ENCODE measurements at places on chromosomes 11 and 22.

- DNase-seq, result peak; percentile 58
Observed at GRCh38 chr22:46614025-46614931, 5.9 kb upstream of the GRAMD4 start.

DNA sequence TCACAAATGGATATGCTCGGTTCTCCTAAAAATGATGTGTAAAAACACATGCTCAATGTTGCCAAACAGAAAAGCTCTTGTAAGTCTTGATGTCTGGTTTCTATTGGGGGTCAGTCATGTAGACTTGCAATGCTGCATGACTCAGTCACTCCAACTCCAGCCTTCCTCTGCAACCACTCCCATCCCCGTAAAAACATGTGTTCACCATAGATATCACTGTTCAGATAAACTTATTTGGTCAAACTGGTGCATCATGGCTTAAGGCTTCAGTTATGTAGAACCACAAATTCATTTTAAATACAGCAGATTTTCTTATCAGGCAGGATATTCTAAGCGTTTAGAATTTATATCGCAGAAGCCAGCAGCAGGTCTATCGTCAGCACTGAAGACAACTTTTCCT lies 298.4 kb upstream of the LUZP2 start:
- DNase-seq, result no peak

- no peak for DNase-seq
Observed at GRCh38 chr22:42315392-42315756, 44.9 kb upstream of the TCF20 start.

- peak; percentile 83 for DNase-seq
Observed at GRCh38 chr11:62881579-62882430, 1.1 kb downstream of the SLC3A2 start.

DNA sequence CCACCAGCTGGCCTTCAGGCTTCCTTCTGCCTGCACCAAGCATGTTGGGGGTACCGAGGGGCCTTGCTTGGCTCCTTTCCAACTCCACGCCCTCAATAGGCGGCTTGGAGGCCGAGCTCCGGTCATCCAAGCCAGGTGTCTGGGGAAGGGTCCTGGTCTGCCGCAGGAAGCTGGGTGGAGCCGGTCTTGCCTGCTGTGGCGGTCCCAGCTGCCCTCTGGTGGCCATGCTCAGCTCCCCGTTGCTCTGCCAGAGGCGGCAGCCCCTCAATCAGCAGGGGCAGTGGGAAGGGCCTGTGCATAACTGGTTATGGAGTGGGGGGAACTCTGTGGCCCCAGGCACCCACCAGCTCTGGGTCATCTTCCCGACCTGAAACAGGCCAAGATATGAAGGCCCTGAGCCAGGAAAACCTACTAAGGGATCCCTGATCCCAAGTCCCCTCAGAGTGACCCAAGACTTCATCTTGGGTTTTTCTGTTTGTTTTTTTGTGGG lies 3.2 kb downstream of the ARVCF start:
- DNase-seq, result no peak

DNA sequence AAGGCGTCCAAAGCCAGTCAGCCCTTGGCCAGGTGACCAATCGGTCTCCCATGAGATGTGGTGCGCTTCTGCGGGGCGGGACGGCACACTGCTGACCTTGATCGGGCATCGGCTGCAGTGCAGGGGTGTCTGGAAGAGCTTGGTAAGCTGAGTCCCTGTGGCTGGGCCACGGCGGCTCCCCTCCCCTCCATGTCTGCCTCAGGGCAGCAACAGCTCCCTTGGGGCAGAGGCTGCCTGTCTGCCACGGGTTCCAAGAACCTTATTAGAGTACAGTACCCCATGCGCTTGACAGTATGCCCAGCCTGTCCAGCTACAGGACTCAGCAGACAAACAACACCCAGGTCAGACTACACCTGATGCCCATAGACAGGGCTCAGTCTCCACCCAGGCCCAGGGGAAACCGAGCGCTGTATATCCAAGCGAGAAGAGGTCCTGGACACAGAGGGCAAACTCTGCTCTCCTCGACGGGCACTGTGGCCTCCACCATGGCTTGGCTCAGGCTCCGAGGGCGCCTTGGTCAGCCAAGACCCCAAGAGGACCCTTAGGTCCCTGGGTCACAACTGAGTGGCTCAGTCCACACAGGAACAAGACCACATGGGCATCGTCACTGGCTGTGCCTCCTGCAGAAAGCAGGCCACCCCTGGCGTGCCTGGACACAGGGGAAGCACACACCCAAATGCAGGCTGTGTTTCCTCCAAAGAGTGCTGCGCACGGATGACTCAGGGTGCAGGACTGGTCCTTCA lies 18.9 kb downstream of the TSPAN32 start:
- DNase-seq, result no peak

DNA sequence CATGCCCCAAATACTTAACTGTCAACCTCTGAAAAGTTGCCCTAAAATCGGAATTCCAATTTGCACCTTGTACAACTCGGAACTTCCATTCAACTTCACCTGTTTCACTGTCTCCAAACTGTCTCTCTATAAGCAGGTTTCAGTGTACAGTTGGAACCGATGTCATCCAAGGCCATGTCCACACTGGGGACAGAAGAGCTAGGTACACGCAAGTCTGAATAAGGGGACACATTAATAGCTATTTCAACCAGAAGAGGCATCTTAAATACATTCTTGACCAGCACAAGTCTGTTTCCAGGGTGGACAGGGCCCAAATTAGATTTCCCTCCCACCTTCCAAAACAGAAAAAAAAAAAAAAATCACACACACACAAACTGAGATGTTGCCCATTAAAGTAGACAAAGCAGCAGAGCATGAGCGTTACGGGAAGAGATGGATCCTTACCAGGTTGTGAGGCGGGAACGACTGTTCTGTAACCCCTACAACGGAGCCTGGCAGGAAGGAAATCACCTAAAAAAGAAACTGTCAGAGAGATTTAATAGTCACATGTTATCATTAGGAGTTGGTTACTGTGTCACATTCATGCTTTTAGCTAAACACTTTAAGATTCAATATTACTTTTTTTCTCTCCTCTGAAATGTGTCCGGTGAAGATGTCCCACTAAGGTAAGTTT lies 1.7 kb downstream of the CREBZF start:
- no peak for DNase-seq

DNA sequence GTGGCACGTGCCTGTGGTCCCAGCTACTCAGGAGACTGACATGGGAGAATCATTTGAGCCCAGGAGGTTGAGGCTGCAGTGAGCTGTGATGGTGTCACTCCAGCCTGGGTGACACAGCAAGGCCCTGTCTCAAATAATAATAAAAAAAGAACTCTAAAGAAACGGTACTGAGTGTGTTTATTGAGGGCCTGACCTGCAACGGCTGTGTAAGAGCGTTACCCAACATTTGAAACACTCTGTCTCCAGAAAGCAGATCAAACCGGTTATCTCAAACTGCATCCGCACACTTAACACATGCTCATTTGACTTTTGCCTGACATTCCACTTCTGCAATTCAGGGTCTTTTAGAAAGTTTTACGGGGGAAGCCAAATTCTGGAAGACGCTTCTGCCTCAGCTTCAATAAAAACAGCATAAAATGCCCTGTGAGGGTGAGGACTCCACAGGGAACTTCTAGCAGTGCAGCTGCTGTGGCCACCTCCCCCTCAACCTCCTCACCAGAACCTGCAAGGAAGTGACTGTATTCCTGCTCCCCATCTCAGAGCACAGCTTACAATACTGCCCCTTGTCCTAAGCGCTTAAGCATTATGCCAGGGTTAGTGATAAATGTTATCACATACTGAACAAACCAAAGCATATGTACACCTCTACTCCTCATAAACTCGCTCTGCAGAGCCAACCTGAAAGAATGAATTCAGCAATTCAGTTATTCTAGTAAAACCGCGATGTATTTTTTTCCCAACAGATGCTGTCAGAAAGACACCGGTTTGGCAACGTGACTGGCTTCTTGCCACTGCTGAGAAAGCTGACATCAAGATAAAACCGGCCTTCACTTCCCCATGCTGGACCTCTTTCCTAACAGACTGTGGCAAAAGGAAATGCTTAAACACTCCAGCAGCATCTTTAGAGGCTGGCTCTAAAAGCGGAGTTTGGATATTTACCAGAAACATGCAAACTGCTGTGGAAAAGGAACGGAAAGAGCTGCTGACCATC lies 52.2 kb downstream of the PRDM10 start:
- no peak for DNase-seq

DNA sequence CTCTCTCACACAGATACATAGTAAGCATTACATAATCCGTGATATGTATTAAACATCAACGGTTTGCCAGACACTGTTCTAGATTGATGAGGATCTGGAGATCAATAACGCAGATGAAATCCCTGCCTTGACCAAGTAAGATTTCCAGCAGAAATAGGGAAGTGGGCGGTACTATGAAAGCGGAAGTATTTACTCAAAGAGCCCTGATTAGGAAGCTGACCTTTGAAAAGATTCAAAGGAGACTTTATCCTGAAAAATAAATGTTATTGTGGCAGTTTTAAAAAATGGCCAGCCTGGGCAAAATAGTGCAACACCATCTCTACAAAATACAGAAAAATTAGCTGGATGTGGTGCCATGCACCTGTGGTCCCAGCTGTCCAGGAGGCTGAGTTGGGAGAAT lies 26.8 kb downstream of the GAB2 start:
- no peak for DNase-seq

- no peak for DNase-seq
Observed at GRCh38 chr22:17907748-17908051, 116.7 kb downstream of the MICAL3 start.

- no peak for DNase-seq
Observed at GRCh38 chr11:76327756-76328388, 53.1 kb downstream of the THAP12 start.

DNA sequence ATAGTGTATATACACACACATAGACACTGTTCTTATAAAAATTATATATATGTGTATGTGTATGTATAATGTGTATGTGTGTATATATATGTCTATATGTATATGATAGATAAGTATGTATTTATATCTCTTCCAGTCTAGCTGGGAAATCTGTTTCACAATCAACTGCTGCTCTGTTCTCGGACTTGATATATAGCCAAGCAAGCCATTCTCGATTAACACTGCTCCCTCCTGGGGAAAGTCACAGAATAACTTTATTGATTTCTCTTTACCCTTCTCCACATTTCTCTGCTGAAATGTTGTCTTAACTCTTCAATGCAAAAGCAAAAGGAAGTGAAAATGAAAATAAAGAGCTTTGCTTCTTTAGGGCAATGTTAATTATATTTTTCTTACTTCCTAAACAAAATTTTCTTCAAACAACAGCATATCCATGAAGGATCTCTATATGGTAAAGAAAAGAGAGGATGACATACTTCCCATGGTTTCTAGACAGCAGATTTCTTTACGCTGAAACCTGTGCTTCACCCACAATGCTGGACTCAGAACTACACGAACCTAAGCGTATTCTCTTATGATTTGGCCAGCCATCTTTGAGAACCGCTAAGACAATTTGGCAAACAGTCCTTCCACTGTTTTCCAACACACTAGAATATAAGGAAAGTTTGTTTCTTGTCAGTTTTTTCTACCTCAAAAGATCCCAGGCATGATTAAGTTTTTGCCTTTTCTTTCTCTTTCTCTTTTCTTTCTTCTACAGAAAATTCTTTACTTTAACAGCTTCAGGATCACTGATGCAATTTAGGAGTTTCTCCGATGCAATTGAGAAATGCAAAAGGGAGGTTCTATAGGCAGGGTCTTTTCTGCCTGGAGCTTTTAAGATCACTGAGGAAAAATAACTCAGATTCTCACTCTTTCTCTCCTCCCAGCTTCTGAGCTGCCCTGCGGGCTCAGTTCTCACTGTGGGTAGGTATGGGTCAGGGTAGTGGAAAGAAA lies 1.9 kb downstream of the BLID start:
- DNase-seq, result no peak

GRCh38 chr11:120197251-120197891 lies 13.5 kb upstream of the OAF start:
- no peak for DNase-seq

- DNase-seq, result no peak
Observed at GRCh38 chr11:44224867-44225501, 85.0 kb downstream of the ALX4 start.

- DNase-seq, result no peak
Observed at GRCh38 chr22:42303396-42304323, 33.2 kb upstream of the TCF20 start.

DNA sequence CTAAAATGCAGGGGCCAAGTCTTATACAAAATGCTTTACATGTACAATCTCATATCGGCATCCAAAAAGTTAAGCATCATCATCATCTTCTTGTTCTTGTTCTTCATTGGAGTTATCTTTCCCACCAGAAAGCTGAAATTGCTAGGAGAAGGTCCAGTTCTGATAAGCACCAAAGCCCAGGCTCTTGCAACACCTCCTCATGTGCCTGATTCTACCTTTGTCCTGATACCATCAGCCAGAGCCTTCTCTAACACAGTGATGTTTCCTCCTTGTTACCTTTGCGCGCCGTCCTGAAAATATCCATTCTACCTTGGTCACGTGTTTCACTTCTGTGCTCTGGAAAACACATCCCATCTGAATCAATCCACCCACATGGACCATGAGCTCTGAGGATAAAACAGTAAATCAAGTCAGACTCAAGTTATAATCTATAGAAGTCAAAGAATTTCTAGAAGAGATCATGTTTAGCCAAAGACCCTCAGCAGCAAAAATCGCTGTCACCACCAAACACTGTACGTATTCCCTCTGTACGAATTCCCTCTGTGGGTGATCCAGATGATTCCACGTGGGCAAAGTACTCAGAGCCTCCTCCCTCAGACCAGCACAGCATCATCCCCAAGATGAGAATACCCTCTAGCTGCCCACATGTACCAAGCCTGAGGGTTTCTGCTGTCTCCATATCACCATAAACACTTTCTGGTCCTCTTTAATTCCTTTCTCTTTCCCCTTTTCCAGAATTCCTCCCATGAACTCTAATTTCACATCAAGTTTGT lies 19.0 kb downstream of the JAML start:
- no peak for DNase-seq

DNA sequence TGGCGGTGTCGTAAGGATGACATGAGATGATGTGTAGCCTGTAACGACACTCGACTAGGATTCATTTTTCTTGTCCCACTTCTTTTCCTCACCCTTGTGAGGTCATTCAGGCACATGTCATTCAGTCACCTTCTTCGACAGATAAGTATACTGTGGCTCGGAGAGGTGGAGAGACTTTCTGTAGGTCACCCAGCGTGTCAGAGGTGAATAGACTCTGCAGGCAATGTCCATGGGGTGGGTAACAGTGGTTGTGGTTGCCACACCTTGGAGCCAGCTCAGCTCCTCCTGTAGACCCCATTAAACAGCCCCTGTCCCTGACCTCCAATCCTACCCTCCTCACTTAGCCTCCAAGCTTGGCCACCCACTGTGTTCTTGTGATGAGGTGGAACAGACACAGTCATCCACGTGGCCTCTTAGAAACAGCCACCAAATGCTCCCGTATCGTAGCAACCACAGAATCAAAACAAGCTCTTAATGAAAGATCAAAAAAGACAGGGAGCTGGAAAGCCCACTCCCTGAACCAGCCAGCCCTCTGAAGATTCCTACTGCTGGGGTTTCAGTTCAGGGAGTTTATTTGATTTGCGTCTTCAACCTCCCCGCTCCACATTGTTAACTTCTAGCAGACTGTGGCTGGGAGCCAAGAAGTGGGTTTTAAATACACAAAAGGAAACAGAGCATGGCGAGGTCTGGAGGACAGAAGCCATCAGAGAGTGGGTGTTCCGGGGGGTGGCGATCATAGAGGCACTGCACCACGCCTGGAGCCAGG lies 89.0 kb upstream of the GRK3 start:
- no peak for DNase-seq
